ENCODE measurements at places on chromosomes 2 and 18.

DNA sequence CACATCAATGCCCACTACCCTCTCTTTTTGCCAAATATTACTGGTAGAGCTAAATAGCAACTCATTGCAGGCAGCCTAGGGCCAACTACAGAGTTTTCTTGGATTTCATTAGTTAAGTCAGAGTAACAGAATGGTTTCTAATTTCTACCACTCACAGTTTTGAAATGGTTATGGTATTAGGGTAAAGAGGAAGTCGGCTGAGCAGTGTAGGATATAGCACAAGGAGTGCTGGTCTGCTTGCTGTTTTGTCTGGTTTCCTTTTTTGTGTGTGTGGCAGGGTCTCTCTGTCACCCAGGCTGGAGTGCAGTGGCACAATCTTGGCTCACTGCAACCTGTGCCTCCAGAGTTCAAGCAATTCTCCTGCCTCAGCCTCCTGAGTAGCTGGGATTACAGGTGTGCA lies 289.2 kb upstream of the CCDC68 start:
- no peak for DNase-seq

GRCh38 chr2:200003444-200003843 lies 48.1 kb downstream of the MAIP1 start:
- DNase-seq: no peak

DNA sequence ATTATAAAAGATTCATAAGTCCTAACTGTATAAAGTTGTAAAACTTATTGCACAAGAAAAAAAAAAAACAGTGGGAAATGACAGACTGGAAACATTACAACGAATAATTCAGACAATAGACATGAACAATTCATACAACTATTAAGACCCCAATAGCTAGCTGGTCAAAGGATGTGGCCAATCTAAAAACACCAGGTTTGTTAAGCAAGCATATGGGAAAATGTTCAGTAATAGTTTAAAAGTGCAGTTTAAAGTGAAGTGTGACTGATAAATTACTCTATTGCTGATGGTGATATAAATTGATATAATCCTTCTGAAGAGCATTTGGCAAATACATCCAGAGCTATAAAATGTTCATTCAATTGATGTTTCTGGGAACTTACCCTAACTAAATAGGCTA lies 289.0 kb downstream of the CAMKMT start:
- DNase-seq: no peak

DNA sequence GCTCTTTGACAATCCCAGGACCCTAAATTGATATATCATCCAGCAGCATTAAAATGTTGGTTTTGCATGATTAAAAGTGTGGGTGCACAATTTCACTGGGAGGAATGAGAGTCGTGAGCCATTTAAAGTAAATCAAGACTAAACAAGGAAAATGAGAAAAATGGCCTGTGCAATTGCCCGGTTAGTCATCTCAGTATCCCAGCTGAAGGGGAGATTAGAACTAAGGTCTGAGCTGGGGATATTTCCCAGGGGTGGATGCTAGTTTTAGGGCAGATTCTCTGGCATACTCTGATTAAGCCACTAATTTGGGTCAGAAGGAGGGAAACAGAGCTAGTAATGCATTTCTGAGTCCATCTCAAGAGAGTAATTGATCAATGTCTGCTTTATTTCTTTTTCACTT lies 177.2 kb downstream of the EN1 start:
- no peak for DNase-seq

DNA sequence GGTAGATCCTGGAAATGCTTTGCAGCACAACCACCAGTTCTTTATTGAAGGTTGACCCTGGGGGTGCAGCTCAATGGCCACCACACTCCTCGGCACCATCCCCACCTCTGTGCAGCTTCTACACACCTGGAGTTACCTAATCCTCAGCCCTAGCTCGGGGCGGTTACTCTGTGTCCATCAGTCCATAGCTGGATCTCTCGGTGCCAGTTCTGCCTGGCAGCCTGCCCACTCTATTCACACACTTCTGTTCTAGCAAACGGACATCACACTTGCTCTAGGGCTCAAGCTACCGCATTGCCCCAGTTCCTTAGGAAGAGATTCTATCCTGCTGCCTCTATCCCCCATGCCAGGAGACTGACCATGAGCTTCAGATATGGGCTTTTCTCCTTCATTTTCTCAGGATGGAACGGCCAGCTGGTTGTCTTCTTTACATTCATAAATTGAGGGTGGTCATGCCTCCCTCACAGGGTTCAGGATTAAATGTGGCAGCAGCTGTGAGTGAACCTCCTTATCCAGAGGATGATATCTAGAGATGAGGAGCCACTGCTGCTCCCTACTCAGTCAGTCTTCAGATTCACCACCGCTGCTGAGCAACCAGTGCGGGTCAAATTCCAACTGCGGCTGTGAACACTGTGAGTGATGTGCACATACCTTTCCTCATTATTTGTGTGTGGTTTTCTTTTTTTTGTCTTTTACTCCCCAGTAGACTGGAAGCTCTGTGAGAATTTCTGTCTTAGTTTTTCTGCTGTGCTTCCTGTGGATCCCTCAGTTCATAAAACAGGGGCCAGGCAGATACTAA lies 66.9 kb upstream of the TRIB2 start:
- no peak for DNase-seq

- no peak for DNase-seq
Measured at GRCh38 chr2:16729335-16729734, 63.7 kb upstream of the CYRIA start.

DNA sequence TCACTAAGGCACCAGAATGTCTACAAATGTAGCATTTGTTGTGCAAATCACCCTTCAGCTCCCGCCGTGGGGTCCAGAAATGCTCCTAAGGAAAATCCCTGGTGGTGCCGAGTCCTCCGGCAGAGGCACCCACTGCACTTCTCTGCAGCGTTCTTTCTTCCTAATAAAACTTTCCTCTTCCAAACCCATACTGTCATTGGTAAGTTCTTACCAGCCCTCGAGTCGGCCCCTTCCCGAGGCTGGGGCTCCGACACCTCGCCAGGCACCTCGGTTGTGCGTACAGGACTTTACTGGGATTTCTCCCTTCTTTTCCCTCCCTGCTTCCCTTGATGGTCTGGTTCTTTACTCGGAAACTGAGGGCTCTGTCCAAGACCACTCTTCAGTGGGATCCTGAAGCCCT lies 10.3 kb upstream of the AGXT start:
- no peak for DNase-seq

DNA sequence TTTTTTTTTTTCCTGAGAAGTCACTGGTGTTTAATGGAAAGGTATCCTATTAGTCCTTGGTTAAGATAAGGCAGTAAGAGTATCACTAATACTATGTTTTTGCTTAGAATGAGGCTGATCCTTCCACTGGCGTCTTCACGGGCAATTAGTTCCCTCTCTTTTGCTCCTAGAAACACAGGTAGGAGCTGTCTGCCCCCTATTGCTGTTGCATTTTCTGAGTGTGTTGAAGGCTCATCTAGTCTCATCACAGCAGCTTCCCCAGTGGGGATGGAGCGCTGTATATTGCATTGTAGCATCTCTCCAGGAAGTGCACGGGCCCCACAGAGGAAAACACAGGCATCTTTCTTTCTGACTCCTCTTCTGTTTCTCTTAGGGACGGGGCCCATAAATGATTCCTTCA lies 145.0 kb downstream of the NAPG start:
- no peak for DNase-seq

DNA sequence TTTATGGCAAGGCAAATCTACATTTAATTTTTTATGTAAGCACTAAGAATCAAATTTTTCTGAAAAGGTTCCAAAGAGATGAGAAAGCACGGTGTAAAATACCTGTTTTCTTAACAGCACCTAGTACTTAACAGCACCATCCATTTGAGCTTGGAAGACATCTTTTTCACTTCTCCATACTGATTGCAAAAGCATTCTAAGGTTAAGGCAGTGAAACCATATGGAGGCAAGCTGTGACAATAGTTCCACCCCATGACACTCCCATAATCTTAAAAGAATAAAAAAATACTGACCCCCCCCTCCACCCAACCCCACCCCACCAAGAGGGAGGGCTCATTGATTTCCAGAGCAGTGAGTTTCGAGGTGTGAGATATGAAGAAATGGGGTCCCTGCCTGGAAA lies 60.6 kb downstream of the ZCCHC2 start:
- no peak for DNase-seq

GRCh38 chr18:11322716-11323115 lies 173.3 kb upstream of the PIEZO2 start:
- DNase-seq: peak; percentile 18

GRCh38 chr2:58620093-58620492 lies 379.0 kb upstream of the FANCL start:
- no peak for DNase-seq

DNA sequence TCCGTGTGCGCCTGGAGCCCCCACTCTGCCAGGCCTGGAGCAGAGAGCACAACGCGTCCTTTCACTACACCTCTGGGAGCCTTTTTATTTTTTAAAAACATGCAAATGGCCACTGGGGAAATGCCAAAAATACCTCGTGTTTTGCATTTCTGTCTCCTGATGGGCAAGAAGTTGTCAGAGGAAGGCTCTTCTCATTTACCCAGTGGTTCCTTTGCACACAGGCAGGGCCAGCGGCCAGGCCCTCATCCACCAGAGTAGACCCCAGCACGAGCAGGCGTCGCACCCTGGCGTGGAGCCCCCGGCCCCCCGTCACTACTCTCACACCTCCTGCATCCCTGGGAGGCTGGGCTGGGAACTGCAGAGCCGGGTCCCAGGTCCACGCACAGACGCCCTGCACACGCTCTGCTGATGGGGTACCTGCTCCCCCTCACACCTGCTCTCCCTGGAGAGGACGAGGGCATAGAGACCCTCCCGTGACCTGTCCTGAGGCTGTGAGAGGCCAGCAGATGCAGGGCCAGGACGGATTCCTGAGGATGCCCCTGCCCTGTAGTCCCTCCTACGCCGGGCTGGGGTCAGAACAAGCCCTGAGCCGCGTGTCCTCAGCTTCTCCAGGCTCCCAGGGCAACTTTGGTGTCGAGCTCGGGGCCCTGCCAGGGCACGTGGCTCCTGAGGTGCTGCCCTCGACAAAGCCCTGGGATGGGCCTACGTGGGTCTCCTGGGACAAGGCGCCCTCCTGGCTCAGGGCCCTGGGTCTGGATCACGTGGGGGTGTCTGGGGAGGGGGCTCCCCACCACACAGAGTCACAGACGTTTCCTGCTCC lies 65.0 kb downstream of the NFATC1 start:
- DNase-seq: no peak

GRCh38 chr2:106997204-106997603 lies 111.2 kb upstream of the ST6GAL2 start:
- no peak for DNase-seq

- DNase-seq: no peak
Measured at GRCh38 chr2:71725836-71726235, 272.5 kb downstream of the DYSF start.

- DNase-seq: no peak
Measured at GRCh38 chr2:18836436-18836835, 247.1 kb upstream of the NT5C1B start.

GRCh38 chr2:101718993-101719571 lies 21.6 kb downstream of the MAP4K4 start:
- no peak for DNase-seq

DNA sequence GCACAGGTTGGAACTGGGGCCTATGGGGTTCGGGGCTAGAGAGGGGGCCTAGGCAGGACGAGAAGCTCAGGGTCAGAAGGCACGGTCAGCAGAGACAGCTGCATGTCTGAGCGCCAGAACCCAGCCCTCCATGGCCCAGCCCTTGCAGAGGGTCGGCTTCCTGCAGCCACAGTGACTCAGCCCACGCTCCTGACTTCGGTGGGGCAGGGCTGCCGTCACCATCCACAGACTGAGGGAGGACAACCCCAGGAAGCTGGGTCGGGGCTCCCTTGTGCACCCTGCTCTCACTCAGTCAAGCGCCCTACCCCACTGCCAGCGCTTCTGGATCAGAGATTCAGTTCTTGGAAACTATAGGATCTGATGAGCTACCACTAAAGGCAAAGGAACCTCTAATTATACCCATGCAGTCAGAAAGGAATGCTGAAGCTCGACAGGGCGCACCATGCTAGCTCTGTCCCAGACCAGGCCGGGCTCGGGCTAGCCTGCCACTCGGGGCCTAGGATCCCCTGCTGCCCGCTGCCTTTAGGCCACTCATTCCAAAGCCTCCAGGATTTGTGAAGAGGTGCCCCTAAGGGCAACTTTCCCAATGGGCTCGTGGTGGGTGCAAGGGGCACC lies 3.0 kb downstream of the ACTR1B start:
- peak; percentile 37 for DNase-seq

- peak; percentile 86 for DNase-seq
Measured at GRCh38 chr18:59514203-59514602, 155.1 kb upstream of the LMAN1 start.

DNA sequence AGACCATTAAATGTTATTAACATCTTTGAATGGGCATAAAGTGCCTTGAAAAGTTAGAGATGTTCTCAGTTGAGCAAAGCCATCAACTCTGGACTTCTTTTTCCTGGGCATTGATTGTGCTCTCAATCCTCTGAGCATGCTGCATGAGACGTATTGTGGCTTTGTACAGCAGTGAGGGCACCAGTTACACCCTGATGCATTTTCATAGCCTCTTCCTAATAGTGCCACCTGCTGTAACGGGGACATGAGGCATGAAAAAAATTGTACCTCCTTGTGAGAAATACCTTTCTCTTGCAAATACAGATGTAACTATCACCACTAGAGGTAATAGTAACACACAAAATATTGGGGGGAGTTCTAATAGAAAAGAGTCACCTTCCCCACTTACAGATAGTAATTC lies 697.5 kb downstream of the TMEM182 start:
- no peak for DNase-seq

GRCh38 chr2:186457908-186458307 lies 28.2 kb upstream of the ZC3H15 start:
- DNase-seq: no peak

DNA sequence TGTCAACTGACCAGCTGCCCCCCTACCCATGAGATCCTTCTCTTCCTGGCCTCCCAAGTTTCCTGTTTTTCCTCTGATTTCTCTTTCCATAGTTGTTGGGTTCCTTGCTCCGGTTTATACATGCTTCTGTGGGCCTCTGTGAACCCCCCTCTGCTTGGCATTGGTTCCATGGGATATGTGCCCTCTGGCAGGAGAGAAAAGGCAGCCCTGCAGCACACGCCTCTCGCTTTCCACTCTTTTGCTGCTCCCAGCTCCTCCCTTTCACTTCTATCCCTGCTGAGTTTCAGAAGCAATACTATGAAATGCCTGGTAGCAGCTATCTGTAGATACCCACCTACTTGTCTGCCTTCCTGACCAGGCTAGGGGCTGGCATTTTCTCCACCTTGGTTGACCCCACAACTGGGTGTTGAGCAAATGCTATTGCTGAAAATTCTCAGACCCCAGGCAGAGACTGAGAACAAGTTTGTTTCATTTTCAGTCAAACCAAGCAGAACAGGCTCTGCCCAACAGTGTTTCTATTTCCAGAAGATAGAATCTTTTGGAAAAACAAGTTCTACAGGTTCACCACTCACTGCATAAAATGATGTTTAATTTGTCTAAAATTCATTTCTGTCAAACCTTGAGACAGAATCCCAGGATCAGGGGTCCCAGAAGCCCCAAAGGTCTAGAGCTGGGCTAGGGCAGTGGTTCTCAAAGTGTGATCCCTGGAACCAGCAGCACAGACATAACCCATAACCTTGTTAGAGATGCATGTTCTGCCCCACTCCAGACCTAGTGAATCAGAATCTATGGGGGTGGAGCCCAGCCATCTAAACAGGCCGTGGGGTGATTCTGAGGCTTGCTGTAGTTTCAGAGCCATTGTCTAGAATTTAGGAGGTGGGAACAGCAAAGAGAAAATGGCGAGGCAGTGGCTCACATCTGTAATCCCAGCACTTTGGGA lies 13.4 kb downstream of the CAPG start:
- DNase-seq: no peak

GRCh38 chr2:233385489-233386044 lies 31.3 kb downstream of the DGKD start:
- DNase-seq: no peak

Data from SJSA1 (cell line).